ENCODE measurements at places on chromosomes 5 and 9.

DNA sequence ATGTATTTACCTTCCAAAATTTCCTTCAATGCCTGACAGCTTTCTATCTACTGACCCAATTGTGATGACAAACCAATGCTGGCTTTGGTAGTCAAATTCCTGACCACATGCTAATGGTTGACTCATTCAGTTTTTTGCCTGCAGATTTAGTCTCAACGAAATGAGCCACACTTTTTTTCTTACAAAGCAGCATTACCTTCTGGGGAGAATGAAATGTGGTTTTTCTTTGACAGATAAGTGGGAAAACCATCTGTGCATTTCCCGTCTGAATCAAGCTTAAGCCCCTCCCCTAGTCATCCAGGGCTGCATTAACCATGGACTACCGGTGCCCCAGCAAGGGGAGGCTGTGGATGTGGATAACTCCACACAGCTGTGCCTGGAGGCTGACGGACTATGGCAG is 99.6 kb upstream of the TAF11L2 start:
- DNase-seq: no peak

- no peak for DNase-seq
Observed at GRCh38 chr9:15310107-15310850, 3.3 kb upstream of the TTC39B start.

DNA sequence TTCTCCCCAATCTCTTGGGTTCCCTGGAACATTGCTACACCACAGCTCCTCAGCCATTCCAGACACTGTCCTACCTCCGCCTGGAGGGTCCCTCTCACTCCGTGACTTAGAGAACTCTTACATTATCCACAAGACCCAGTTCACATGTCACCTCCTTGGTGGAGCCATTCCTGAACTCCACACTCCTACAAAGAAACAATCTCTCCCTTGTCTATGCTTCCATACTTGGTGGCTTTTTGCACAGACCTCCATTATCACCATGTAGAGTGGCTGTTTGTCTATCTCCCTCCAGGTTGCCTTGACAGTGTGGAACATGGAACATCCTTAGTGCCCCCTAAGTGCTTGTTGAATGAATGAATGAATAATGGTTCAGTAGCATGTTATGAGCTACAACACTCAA is 105.9 kb downstream of the PAX5 start:
- DNase-seq: no peak

DNA sequence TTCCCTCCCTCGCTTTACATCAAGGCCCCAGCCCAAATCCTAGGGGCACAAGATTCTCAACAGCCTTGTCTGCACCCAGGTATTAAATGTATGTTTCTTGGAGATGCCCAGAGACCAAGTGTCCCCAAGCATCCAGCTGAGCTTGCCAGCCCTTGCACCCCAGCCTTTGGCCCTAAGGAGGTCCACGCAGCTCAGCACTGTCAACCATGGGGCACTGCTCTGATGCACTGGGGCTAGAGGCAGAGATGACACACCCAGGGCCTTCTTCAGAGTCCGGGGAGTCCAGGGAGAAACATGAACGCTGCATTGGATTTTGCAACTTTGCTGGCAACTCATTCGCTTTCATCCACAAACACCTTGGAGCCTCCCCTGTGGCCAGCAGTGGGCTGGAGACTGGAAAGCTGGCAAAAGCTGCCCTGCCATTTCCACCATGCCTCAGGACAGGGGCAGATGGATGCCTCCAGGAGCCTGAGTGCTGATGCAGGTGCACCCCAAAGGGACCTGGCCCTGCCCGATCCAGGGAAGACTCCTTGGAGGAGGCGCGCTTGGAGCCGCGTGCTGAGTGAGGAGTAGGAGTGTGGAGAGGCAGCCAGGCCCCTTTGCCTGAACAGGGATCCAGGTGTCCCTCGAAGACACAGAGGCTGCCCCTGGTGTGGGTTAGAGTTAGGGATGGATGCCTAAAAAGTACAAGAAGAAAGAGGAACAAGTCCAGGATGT is 19.3 kb downstream of the PAEP start:
- DNase-seq: no peak

- no peak for DNase-seq
Observed at GRCh38 chr5:132772291-132773070, 4.6 kb downstream of the SEPTIN8 start.

- no peak for DNase-seq
Observed at GRCh38 chr5:115028557-115028956, 141.2 kb downstream of the TRIM36 start.

DNA sequence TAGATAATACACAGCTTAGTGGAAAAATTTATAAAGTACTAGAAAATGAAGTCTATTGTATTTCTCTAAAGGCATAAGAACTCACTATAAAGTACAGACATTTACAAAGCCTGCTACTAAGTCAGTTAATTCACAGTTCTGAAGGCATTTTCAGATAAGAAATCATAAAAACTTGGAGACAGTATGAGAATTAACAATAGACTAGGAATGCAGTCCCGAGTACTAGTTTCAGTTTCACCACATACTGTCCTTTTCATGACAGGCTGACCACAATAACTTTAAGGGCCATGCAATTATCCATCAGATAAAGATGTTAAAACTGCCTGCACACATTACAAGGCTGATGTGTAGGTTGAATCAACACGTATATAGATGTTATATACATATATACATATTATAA is 362.6 kb upstream of the SMC2 start:
- no peak for DNase-seq

- no peak for DNase-seq
Observed at GRCh38 chr9:94718936-94719335, 7.6 kb upstream of the AOPEP start.

DNA sequence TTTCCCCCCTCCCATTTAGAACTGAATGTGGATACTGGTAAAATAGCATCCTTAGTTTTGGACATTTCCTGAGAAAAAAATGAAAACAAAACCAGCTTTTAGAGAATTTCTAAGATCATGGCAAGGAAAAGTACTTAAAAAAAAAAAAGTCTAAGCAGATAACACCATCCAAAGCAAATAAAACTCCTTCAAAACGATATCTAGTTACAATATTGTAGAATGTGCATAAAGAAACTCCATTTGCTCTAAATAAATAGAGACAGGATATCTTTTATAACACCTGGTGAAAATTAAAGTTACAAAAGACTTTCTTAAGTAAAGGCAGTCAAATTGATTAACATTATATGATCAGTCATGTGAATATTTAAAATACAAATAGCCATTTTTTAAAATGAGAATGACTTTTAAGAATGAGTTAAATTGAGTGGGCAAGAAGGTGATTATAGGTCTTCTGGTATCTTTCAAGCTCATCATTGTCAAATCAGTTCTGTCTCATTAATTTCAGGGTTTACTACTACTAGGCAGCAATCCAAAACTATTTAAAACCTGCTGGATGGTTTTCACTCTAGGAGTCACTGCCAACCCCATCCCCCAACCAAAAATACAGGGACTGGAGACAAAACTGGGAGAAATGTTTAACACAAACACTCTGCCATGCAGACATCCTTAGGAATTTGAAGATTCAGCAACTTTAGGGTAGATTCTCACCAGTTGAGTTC is 382.6 kb downstream of the ADGRV1 start:
- DNase-seq: no peak

GRCh38 chr9:35882996-35883395 is 12.8 kb upstream of the OR13J1 start:
- DNase-seq: no peak

GRCh38 chr5:82307451-82307850 is 29.3 kb upstream of the RPS23 start:
- DNase-seq: no peak

DNA sequence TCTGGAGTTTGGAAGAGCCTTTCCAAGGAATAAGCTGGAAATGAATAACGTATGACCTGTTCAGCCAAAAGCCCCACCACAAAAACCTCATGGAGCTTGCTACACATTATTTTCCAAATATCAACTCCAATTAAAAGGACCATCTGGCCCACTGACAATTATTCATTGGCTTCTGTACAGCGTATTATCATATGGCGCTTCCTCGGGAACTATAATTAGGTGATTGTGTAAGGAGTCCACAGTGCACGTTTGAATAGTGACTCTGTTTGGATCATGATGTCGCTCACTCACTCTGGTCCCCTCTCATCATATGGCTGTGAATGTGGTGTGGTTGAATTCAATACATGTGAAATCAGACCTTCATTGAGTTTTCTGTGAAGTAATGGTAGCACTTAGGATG is 52.1 kb downstream of the GDNF start:
- DNase-seq: no peak

DNA sequence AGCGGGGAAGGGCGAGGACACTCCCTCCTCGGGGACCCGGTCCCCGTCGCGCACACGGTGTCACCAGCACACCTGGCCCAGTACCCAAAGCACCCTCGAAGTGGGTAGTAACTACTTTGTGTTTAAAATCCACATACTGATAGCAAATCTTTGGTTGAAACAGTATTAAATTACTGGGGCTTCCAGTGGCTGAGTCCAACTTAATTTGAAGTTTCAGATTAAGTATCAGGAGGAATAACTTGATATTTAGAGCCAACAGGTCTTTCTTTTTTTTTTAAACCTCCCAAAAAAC is 615 bp downstream of the ATG10 start:
- no peak for DNase-seq

DNA sequence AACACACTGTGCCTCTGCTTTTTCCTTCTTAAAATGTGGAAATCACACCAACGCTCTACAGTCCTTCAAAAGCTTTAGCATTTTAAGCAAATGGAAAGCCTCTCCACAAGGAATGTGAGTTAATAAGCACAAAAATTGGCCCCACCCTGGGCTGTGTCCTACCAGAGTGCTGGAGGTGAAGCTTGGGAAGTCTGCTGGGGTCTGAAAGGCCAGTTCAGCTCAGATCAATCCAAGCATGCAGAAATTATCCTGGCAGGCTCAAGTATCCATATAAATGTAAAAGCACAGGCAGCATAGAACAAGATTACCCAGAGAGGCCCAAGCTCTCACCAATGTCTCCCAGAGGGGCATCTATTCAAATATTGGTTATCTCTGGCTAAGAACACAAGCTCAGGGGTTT is 98.5 kb downstream of the ESM1 start:
- no peak for DNase-seq

DNA sequence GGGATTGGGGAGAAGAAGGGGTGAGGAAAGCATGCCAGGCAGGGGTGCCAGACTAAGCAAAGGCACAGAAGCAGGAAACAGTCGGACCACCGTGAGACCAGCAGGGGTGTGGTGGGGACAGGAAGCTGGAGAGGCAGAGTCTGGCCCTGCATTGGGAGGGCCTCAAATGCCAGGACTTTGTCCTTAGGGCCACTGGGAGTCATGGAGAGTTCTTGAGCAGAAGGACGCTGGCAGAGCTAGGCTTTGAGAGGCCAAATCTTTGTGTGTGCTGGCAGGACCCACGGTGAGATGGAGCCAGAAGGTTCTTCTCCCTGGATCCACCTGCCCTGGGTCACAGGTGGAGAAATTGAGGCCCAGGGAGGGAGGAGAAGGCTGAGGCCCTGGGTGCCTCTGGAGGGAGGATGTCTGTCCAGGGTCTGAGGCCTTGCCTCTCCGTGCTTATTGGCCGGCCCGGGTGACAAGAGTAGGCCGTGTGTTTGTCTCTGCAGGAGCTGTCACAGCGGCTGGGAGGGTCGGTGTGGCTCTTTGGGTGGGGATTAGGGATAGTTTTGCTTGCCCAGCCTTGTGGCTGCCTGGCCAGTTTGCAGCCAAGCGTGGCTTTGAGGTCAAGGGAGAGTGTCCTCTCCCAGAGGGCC is 1.8 kb upstream of the ENG start:
- DNase-seq: no peak

DNA sequence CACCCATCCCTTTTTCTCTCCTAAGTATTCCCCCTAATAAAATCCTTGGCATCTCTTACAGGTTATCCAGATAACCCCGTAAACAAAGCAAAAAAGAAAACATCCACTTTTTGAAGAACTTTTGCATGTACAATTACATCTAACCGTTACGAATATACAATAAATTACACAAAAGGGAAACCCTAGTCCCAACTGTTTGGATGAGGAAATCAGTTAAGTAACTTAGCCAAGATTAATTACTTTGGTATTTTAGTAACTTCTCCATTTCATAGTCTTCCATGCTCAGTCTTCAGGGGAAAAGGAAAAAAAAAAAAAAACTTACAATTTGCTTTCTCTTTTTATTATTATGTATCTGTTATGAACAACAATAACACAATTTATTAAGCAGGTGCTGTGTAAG is 212.9 kb downstream of the ACTL7B start:
- no peak for DNase-seq

- no peak for DNase-seq
Observed at GRCh38 chr9:117723986-117724625, 19.9 kb downstream of the TLR4 start.

DNA sequence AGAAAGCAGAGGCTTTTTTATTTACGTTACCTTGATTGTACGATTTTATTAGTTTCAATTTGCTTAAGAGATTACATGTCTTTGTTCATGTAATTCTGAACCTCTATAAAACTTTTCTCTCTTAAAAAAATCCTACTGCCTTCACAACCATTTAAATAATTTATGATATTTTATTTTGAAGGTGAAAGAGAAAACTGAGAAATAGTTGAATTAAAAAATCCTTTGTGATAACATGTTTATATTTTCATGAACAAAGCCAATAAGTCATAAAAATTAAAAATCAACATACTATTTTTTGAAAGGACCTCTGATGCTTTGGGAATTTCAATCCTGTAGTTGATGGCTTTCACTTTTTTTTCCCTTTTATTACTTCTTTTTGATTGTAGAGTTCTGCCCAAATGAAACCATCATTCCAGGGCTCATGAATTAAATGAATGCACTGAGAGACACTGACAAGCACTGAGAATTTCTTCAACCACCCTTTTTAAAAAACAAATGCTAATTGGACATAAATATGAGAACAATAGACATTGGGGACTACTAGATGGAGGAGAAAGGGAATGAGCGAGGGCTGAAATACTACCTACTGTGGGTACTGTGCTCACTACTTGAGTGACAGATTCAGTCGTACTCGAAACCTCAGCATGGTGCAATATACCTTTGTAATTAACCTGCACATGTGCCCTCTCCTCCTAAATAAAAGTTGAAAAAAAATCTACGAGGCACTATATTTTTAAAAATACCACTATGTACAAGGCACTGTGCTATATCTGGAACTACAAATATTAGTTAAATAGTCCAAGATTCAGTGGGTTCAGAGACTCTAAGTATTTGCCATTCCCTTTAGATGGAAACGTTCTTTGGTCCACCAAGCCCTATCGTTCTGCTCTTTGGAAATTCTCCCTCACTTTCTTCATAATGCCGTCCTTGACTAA is 5.9 kb downstream of the CDKN2A start:
- no peak for DNase-seq

GRCh38 chr5:72542695-72543094 is 35.5 kb upstream of the ZNF366 start:
- no peak for DNase-seq

DNA sequence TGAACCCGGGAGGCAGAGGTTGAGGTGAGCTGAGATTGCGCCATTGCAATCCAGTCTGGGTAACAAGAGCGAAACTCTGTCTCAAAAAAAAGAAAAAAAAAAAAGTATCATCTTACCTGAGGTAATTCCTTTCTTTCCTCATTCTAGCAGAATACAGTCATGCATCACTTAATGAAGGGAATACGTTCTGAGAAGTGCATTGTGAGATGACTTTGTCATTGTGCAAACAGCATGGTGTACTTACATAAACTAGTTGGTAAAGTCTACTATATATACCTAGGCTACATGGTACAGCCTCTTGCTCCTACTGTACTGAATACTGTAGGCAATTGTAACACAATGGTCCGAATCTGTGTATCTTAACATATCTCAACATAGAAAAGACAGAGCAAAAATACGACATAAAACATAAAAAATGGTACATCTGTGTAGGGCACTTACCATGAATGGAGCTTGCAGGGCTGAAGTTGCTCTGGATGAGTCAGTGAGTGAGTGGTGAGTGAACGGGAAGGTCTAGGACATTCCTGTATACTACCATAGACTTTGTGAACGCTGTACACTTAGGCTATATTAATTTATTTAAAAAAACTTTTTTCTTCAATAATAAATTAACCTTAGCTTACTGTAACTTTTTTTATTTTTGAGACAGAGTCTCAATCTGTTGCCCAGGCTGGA is 100.4 kb downstream of the GLDC start:
- no peak for DNase-seq
